ENCODE measurements at places on chromosomes 2 and 18. TPM values are rescaled to one million over a fixed set of nuclear protein-coding genes. Genes with fewer than 3 reads are reported as not detected.

DNA sequence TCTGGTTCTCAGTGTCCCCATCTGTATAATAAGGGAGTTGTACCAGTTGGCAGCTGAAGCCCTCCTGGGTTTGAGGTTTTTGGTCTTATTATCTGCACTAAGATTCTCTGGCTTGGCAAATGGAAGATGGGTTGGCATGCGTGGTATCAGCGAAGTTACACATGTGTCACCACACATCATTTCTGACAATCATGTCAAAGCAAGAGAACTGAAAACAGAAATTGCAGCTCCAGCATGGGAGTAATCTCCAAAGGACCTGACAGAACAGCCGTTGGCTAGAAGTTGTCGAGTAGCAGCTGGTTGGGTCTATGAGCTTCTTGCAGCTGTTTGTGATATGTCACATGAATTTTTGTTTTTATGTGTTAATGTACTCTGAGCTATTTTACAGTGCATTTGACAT is 317.4 kb downstream of the SLC4A3 start:
- H3K4me1 ChIP-seq, result no peaks in the 10 kb centered on the region
- H3K27ac ChIP-seq, result no peak overlapping the region
- no peak overlapping the region for H3K4me3 ChIP-seq

DNA sequence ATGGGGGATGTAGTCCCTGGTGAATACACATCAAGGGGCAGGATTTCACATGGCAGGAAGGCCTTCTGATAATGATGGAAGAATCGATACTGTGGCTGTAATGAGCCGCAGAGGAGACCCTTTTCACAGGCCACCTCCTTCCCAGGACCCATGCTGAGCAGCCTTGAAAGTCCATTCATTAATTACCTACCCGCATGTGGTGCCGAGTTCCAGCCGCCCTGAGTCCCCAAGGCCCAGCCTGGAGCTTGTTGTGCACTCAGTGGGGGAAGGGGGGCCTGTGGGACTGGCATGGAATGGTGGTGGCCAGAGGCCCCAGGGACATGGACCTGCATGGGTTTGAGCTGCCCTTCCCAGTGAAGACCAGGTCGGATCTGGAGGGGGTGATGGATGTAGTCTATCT is 25.5 kb downstream of the ASB18 start:
- H3K36me3 ChIP-seq, result no peaks in the 10 kb centered on the region
- no peak overlapping the region for H3K4me3 ChIP-seq
- no peak overlapping the region for H3K27ac ChIP-seq
- H3K27me3 ChIP-seq, result peaks cover 43% of the 10 kb centered on the region
- peaks cover 2% of the 10 kb centered on the region for H3K4me1 ChIP-seq
- no peak for DNase-seq

- no peak for DNase-seq
- no peaks in the 10 kb centered on the region for H3K4me1 ChIP-seq
- no peak overlapping the region for H3K27ac ChIP-seq
- peaks cover 10% of the 10 kb centered on the region for H3K27me3 ChIP-seq
- H3K36me3 ChIP-seq, result no peaks in the 10 kb centered on the region
- no peak overlapping the region for H3K4me3 ChIP-seq
These were observed 9.6 kb downstream of the CFAP221 start for GRCh38 chr2:119553687-119554344.

DNA sequence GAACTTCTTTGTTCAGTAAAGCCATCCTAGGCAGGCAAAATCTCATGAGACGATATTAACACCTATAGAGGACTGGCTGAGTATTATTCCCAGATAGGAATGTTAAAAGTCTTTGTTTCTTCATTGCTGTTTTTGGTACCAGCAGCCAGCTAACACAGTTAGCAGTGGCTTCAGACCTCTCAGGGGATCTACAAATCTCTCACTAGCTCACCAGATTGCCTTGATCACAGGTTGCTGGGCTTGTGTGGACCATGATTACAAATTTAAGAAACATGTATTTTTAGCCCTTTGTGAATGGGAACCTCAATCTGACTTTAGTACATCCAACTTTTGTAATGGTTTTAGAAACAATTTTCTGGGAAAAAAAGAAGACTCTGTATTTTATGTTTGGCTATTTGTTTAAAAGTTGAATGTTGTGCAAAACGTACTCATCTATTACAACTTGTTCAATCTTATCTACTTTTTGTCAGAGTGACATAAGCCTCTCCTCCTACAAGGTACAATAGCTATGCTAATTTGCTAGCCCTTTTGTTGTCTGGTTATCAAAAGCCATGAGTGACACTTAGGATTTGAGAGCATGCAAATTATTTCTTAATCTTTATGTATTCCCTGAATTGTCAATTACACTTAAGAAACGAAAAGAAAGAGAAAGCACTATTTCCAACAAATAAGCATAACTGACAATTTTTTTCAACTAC is 693.1 kb downstream of the ERBB4 start:
- H3K4me1 ChIP-seq, result no peaks in the 10 kb centered on the region
- H3K4me3 ChIP-seq, result no peak overlapping the region
- no peaks in the 10 kb centered on the region for H3K27me3 ChIP-seq

DNA sequence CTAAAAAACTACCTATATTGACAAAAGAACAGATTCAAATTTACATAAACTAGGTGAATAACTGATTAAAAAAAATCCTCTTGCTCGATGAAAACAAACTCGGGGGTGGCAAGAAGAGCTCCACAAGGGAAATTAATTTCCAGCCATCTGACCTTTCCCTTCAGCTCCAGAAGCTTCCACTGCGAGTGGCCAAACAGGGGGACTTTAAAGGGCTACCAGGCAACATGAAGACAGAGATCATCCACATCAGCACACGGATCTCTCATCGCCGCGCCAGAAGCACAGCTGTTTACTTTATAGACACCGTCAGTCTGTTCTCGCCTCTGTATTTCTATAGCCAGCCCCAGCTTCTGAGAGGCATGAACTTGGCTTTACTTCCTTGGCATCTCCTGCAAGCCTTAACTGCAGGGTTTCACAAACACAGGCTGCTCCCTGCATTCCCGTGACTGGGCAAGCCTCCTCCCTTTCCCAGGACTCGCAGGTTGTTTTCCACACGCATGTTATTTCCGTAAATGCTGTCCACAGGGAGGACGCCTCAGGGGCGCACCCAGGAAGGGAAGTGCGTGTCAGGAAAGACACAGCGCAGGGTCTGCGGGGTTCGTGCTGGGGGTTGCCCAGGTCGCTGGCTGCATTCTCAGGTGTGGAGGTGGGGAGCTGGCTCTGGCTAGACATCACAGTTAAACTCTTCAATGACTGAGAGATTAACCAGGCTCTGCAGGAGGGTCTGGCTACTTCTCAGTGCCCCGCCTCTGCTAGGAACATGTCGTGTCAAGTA is 85.0 kb downstream of the USP40 start:
- H3K4me3 ChIP-seq, result no peak overlapping the region
- DNase-seq, result no peak
- H3K36me3 ChIP-seq, result peaks cover 3% of the 10 kb centered on the region
- H3K27me3 ChIP-seq, result no peaks in the 10 kb centered on the region
- no peak overlapping the region for H3K27ac ChIP-seq

- no peaks in the 10 kb centered on the region for H3K4me1 ChIP-seq
- H3K27ac ChIP-seq, result no peak overlapping the region
- no peaks in the 10 kb centered on the region for H3K27me3 ChIP-seq
These were observed 209.8 kb downstream of the NEDD4L start for GRCh38 chr18:58253871-58254270.

NT5DC4 gene
- total RNA-seq, result not detected

CDH2 gene
- total RNA-seq, result not detected

Measured in activated CD4-positive, alpha-beta T cell treated with anti-CD3 and anti-CD28 coated beads for 36 hours (primary cell).